Activated T-helper 2 cell treated with anti-CD3 and anti-CD28 coated beads, Interferon-gamma antibody, Interleukin-2, Interleukin-4, amounts not matched to agents 10 μg/mL and 5 μg/mL and 100 μg/mL, durations not matched to agents 14 hours and 24 hours and 36 hours (primary cell): ENCODE measurements at places on chromosomes 11 and 22.

DNA sequence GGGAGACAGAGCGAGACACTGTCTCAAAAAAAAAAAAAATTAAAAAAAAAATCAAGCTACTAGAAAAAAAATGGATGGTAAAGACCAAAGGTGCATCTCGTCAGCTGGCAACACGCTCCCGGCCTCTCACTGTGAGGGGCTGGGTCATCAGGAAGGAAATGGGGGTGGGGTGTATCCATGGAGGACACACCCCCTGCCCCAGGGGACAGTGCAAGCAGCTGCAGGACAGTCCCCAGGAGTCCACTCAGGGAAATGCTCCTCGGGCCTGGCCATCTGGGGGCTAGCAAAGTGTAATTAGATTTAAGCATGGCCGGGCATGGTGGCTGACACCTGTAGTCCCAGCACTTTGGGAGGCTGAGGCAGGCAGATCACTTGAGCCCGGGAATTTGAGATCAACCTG, 23.1 kb downstream of the TTLL1 start:
- no peak for DNase-seq

DNA sequence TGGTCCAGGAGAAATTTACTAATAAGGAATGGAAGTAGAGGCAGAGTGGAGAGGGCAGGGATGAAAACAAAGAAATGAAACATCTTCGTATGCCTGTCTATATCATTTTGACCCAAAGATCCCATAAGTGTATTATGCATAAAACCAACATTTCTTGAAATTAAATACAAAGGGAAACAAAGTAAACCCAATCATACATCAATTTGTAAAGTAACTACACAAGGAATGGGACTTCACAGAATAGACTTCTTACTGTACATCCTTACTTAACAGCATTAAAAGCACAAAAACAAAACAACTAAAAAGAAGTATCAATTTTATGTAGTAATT, 253.6 kb upstream of the CCDC179 start:
- no peak for DNase-seq

- no peak for DNase-seq
Measured at GRCh38 chr11:78195917-78196560, 7.3 kb downstream of the USP35 start.

DNA sequence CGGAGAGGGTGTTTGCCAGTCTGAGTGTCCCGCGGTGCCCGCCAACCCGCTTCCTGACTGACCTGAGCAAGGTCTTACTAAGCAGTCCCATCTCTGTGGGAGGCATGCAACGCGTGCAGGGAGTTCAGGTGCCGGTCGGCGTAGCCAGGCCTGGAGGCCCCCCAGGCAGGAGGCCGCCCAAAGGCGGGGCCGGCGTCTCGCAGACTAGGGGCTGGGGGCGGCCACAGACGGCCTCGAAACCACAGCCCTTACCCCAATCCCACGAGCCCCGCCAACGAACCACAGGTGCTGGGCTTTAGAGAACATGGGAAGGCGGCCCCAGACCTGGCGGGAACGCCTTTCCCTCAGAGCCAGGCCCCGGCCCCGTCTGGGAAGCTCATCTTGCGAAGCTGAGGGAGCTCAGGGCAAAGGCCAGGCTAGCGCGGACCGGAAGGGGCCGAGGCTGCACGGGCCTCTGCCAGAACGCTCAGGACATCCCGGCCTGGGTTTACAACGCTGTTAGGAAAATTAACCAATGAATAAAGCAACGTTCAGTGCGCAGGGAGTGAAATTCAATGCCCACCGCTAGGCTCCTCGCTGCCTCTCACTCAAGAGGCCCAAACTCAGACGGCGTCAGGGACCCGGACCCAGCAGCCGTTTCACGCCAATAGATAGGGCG, 2.1 kb upstream of the MTFP1 start:
- DNase-seq: no peak

DNA sequence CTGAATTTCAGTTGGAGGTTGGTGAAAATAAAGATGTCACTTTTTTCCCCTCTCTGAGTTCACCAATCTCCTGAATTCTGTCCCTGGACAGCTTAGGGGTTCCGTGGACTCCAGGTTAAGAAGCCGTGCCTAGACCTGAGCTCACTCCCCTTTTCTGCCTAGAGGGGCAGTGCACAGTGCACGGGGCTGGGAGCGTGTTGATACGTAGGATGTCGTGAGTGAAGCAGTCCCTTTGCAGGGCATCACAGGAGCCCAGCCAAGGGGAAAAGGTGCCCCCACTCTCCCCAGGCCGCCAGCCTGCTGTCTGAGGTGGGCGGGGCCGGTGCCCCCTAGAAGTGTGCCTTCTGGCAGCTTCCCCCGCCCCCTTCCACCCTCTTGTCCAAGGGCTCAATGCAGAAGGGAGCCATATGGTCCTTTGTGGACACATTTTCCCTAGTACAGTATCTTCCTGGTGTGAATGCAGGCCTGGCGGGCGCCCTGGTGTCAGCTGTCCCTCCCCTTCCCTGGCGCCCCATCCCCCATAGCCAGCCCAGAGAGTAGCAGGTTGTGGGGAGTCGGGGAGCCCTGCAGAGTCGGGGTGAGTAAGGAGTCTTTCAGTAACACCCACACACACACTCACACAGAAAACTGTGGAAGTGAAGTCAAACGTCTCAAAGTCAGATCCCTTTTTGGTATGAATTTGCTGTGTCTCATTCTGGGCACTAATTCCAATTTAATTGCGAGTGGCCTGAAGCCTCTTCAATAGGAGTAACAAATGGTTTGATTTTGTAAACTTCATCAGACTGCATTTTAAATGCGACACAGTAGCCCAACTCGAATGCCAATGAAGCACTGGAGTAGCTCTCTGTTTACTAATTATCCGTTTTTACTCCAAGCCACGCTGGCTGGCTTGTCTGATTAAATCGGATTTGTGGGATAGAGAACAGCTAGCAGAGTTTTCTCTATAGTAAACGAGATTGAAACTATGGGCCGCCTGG, 67.5 kb upstream of the NNMT start:
- DNase-seq: no peak
